ENCODE measurements at places on chromosomes 1 and 21.

- DNase-seq: no peak
Measured at GRCh38 chr1:109759513-109760334, 4.0 kb downstream of the EPS8L3 start.

DNA sequence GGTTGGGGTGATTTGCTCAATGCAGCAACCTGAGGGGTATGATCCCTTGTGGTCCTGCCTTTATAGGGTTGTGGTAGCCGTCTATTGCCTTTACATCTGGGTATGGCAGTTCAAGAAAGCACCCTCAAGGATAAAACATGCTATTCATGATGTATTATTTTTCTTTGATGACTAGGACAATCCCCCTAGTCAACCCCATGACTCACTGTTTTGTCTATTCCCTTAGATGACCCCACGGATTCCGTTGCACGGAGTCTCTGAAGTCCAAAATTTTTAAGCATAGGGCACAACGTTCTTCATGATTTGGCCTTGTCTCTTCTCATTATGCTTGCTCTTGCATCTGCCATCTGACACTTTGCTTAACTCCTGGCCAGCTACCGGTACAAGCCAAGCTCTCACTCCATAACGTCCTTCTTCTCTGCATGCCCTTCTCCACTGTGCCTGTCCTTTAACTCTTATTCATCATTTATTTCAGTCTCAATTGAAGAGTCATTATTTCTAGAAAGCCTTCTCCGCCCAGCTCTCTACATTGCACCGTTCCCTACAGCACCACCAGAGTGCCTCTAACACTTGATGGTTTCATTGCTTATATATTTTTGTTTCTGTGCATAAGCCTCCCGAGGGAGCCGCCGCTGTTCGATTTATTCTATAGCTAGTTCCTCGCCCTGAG is 838 bp upstream of the DISP1 start:
- DNase-seq: no peak

GRCh38 chr1:67732750-67733151 is 47.8 kb downstream of the GADD45A start:
- DNase-seq: no peak

DNA sequence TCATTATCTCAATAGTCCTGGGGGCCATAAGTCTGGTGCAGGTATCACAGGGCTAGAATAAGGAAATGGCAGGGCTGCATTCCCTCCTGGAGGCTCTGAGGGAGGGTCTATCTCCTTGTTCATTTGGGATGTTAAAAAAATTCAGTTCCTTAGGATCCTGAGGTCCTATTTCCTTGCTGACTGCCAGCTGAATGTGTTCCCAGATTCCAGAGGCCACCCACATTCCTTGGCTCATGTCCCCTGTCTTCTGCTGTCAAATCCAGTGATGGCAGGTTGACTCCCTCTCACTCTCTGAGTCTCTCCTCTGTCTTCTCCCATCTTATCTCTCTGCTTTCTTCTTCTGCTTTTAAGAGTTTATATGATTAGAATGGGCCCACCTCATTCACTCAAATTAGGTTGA is 400.6 kb downstream of the PTPRU start:
- DNase-seq: no peak

DNA sequence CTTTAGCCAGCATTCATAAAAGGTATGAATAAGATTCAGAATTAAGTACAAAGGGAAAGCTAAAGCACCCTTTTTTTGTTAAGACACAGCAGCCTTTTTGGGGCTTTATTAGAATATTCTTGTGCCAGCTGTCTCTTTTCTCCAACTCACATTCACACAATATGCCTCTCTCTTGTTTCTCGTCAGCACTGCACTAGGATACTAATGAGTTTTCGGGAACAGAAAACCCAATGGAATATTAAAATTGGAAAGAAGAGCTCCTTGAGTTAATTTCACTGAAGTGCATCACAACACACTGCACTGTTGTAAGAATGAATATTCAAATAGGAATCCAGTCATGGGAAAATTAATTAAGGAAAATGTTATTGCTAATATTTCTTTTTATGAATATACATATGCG is 410.4 kb upstream of the BEND5 start:
- no peak for DNase-seq

GRCh38 chr1:8065369-8065768 is 39.3 kb upstream of the ERRFI1 start:
- no peak for DNase-seq

DNA sequence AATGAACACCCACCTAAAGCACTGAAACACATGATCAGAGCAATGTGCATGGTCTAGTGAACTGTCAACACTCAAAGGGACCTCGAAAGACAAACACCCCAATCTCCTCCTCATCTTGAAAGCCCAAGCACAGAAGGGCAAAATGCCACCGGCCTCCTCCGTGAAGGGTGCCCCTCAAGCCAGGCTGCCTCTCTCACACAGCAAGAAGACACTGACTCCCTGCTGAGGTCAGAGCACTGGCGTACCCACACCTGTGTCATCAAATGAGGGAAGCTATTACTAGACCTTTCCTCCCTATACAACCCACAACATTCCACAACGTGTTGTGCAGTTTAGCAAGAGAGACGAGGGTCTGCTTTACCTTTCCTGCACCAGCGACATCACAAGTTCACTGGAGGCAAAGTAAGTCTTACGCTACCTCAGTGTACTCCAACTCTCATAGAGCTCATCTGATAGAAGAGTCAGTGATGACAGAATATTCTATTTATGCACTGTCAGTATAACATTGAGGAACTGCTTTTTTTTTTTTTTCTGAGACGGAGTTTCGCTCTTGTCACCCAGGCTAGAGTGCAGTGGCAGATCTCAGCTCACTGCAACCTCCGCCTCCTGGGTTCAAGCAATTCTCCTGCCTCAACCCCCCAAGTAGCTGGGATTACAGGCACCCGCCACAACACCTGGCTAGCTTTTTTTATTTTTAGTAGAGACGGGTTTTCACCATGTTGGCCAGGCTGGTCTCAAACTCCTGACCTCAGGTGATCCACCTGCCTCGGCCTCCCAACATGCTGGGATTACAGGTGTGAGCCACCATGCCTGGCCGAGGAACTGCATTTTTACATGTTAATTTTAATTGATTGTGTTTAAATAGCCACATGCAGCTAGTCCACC is 3.3 kb downstream of the SH3BP5L start:
- no peak for DNase-seq

DNA sequence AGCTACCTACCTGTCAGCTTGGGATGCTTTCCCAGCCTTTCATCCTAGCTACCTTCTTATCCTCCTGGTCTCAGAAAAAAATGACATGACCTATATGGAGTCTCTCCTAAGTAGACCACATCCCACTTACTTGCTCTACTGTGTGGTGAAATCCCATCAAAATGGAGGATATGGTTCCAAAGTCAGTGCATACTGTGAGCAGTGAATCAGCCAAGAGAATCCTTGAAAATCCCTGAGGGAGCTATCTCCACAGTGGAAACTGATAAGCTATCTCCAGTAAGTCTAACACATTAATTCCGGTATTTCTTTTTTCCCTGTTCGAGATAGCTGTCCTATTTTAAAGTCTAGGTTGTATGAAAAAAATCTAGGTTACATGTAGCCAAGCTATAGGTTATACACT is 189.7 kb downstream of the FGGY start:
- DNase-seq: no peak

DNA sequence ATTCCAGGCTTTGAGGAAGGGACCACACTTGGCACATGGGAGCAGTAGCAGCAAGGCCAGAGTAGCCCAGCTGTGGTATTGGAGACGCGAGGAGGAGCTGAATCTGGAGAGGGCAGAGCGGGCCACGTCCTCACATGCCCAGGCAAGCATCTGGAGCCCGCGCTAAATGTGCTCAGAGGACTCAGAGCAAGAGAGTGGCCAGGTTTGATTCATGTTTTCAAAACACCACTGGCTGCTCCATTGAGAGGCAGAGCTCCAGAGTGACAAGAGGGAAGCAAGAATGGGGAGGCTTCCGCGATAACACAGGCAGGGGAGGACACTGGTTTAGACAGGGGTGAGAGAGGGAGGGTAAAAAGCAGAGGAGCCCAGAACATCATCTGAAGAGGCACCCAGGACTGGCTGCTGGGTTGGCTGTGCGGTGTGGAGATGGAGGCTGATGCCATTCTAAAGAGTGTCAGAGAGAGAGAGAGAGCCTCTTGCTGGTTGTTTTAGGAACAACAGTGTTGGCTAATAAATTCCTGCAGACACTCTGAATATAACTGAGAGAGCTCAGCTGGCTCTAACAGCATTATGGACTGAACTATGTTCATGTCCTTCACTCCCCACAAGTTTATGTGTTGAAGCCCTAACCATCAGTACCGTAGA is 32.3 kb downstream of the RCAN1 start:
- DNase-seq: no peak

DNA sequence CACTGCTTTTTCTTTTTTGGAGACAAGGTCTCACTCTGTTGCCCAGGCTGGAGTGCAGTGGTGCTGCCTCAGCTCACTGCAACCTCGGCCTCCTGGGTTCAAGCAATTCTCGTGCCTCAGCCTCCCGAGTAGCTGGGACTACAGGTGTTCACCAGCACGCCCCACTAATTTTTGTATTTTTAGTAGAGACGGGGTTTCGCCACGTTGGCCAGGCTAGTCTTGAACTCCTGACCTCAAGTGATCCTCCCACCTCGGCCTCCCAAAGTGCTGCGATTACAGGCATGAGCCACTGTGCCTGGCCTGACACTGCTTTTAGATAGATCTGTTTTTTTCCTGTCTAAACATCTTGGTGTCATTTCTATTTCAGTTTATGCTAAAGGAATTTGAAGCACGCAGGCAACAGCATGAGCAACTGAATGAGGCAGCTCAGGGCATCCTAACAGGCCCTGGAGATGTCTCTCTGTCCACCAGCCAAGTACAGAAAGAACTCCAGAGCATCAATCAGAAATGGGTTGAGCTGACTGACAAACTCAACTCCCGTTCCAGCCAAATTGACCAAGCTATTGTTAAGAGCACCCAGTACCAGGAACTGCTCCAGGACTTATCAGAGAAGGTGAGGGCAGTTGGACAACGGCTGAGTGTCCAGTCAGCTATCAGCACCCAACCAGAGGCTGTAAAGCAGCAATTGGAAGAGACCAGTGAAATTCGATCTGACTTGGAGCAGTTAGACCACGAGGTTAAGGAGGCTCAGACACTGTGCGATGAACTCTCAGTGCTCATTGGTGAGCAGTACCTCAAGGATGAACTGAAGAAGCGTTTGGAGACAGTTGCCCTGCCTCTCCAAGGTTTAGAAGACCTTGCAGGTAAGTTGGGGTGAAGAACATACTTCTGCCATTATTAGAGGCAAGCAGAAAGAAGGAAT is 106.1 kb upstream of the BMP8A start:
- DNase-seq: no peak

DNA sequence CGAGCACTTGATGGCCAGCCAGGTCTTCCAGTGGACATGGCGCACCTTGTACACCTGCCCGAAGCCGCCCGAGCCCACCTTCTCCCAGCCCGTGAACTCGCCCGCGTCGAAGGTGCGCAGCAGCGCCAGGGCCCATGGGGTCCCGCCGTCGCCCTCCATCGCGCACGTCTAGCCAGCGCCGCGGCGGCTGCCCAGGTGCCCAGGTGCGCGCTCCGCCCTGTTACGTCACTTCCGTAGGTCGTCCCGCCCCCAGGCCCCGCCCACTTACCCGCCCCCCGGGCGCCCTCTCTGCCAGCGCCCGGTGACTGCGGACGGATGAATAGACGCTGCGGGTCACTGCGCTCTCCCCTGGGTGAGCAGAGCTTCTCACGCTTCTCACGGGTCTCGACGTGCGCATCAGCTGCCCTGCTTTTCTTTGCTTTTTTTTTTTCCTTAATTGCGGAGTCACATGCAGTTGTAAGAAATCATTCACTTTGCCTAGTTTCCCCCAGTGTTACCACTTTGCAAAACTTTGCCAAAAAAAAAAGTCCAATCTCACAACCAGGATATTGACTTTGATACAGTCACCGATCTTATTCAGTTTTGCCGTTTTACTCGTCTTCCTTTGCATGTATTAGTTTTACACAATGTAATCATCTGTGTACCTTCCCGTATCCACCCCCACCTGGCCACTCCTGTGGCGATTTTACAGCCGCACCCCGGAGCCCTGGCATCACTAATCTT is at the start of gene RIPK4:
Gene RIPK4 (minus strand): TSS at position 170 of the 723 bp plus-strand sequence. CDS start 11 bp downstream, at position 159.
- peak; percentile 29 for DNase-seq

DNA sequence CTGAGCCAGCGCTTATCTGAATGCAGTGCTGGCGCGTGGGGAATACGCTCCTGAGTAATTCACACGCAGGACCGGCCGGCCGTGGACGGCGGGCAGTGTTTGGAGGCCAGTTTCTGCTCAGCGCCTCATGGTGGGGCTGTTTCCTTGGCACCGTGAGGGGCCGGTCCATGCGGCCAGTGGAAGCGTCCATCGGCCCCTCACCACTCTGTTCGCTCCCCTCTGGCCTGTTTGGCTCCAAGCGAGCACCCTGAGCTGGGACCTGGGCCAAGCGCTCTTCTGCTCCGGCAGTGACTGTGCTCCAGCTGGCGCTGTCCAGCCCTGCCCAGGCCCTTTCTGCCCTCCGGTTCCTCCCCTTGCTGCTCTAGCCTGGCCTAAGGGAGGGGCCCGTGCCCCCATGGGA is 16.3 kb upstream of the PLCH2 start:
- DNase-seq: no peak

DNA sequence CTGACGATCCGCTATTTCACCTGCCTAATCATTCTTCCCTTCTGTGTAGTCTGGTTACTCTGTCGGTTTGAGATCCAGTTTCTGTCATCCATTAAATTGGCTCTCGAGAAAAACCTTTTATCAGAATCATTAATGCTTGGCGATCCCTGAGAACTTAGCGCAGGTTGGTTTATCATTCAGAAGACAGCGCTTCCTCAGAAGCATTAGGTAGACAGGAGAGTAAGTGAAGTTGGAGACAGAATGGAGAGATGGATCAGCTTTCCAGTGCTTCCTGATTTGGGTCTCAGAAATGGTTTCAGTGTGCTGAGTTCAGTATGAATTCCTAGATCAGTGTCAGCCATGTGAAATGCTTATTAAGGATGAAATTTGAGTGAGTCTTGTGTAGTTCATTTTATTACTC is 1.3 kb downstream of the USP1 start:
- no peak for DNase-seq

- DNase-seq: no peak
Measured at GRCh38 chr1:53431805-53432565, 27.2 kb upstream of the DMRTB1 start.

DNA sequence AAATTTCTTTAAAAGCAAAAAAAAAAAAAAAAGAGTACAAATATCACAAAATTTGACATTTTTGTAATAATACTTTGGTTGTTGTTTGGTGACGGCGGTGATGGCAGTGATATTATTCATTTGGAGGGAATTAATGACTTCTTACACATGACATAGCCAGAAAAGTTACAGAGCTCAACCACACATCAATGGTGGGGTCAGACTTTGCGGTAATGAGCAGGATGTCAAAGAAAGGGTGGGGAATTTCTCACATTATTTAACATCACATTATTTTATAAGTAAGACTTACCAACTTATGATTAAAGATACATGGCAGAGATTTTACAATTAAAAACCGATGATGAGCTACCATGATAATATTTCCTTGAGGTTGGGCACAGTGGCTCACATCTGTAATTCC is 248.2 kb downstream of the RERE start:
- DNase-seq: no peak

- no peak for DNase-seq
Measured at GRCh38 chr1:223177681-223178080, 34.6 kb upstream of the TLR5 start.

- no peak for DNase-seq
Measured at GRCh38 chr1:45573231-45573804, 10.5 kb upstream of the NASP start.

- no peak for DNase-seq
Measured at GRCh38 chr21:16711757-16712156, 801.1 kb upstream of the CXADR start.

GRCh38 chr1:37940299-37940947 is 6.4 kb downstream of the INPP5B start:
- no peak for DNase-seq

All from activated gamma-delta T cell treated with Interleukin-2 at 50 U/mL for 16 hours (primary cell).